ENCODE measurements at places on chromosomes 4 and X.
A peak's percentile ranks its signal among the peaks of the same experiment; 100 is the strongest.

GRCh38 chr4:125714845-125715244, 400.1 kb downstream of the FAT4 start:
- no peak for DNase-seq

DNA sequence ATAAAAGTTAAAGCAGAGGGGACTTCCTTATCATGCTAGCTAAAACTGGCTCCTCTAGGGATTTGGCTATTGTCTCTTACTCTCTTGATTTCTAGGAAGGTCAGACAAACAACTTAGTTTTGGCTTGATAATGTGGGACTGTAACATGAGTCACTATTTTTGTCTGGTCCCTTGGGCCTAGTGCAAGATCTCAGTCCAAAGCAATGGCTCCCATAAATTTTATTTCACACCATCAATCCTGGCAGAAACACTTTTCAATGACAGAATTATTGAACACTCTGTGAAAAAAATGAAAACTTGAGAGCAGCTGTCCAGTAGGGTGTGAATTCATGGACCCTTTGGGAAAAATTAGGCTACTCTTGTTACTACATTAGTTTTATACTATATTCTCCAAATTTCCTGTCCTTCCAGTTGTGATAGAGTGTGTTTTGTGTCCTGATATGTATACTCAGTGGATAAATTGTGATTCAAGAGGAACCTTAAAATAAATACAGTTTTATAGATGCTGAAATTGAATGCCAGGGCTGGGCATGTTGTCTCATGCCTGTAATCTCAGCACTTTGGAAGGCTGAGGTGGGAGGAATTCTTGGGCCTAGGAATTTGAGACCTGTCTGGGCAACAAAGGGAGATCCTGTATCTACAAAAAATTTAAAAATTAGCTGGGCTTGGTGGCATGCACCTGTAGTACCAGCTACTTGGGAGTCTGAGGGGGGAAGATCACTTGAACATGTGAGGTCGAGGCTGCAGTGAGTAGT, 10.8 kb upstream of the SNCA start:
- no peak for DNase-seq

- DNase-seq = no peak
Measured at GRCh38 chrX:50644496-50644895, 169.5 kb downstream of the SHROOM4 start.

- DNase-seq = no peak
Measured at GRCh38 chr4:8033829-8034528, 94.3 kb upstream of the AFAP1 start.

DNA sequence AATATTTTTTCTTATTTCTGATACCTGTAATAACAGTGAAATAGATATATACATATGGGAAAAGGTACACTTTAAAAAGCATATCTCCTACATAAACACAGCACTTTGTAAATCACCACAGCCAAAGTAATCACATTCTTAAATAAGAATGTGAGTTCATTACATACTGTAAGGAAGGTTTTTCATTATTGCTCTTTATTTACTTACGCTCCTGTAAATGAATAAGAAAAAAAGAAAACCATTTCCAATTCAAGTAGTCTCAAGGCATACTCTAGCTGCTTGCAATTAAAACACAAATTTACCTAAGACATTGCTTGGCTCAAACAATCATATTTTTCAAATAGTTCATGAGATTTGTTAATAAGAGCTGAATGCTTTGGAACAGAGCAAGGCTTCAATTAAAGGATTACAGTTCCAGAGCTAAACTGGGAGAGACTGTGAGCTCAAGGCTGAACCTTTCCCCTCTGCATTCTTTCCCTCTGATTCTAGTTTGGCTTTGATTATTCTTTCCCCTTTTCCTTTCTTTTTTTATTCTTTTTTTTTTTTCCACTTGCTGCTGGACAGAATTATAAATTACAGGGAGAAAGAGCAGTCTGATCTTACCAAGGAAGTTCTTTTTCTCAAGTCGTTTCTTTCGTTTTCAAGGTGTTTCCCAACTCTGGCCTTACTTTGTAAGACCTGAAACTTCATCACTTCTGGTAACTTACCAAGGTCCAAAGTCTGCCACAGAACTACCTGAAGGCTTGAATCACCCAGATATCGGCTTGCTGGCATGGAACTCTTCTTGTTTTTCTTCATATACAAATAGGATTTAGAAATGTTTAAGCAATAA, 278.3 kb downstream of the INPP4B start:
- no peak for DNase-seq

GRCh38 chr4:4541661-4542570, at the start of gene STX18:
TSS of gene STX18 (minus strand) at chr4:4542048. CDS start at chr4:4541964, 84 bp downstream.
- peak; percentile 86 for DNase-seq

GRCh38 chr4:65021149-65021548, 611.9 kb upstream of the TECRL start:
- DNase-seq = no peak

- DNase-seq = no peak
Measured at GRCh38 chr4:169103966-169104412, 93.9 kb upstream of the CBR4 start.

DNA sequence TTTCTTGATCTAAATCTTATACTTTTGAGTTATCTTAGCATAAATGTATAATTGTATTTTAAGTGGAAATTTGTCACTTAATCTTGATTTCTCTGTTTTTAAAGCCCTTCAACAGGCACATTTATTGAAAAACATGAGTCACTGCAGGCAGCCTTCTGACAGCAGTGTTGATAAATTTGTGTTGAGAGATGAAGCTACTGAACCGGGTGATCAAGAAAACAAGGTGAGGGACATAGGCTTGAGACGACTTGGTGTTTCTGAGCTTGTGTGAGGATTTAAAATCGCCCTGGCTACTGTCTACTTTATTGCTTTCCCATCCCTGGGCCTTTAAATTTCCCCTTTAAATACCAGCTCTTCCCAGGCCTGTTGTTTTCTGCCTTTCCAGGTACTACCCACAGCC, 55.7 kb downstream of the HTT start:
- DNase-seq = no peak

GRCh38 chr4:182453830-182454229, 210.6 kb downstream of the TENM3 start:
- DNase-seq = no peak

GRCh38 chrX:119693040-119693995, at the start of gene SEPTIN6:
TSS of gene SEPTIN6 (minus strand) at chrX:119693168. CDS start at chrX:119693105, 63 bp downstream.
- peak; percentile 91 for DNase-seq

GRCh38 chr4:36159208-36159607, 85.1 kb downstream of the ARAP2 start:
- peak; percentile 4 for DNase-seq

DNA sequence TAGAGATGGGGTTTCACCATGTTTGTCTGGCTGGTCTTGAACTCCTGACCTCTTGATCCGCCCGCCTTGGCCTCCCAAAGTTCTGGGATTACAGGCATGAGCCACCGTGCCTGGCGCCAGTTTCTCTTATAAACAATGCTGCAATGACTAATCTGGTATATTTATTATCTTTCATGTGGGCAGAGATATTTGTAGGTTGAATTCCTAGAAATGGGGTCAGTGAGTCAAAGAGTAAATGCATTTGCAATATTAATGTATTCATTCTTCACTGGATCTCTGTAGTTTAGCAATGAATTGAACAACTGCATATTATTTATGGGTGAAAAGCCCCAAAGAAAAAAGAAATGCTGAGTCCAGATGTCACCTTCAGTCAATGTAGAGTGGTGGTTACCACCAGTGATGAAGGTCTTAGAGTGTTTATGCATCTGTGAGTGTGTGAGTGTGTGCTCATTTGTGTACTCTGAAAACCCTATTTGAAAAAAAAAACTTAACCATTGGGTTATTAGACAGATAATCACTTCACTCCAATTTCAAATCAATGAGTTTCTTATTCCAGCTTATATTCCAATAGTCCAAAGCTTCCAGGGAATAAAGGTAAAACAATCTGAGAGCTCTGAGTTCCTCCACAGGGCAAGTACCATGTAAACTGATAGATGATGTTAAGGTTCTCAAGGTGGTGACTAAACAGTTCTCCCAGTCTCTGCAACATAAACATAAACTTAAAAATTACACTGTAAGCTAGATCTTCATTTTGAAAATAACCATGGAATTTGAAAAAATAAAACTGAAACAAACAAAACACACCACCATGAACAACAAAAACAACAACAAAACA, 22.6 kb upstream of the CD38 start:
- peak; percentile 41 for DNase-seq

DNA sequence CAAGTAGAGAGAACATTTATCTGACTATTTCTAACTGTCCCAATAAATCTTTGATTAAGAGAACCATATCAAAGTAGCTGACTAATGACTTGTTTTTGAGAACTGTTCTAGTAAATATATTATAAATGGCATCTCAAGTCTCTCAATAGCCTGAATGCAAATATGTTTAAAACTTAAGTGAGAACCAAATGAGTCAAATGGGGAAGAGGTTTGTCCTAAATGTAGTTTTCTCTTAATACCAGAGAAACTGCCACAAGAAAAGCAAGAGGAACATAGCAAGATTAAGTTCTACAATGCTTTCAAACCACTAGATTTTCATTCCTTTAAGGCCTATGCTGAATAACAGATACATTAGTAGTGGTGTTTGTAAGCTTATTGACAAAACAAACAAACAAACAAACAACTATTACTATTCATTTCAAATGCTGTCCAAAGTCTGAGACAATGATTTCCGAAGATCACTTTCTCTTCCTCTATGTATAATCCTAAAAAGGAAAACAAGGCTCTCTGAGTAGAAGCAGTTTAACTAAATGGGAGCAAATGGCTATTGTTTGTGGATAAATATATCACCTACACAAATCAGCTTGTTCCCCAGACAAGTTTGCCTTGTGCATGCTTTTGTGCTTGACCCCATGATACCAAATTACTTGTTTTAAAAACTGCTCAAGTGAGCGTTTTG, 408.4 kb upstream of the EMCN start:
- no peak for DNase-seq

- no peak for DNase-seq
Measured at GRCh38 chrX:41591906-41592305, 96.9 kb upstream of the GPR34 start.

- no peak for DNase-seq
Measured at GRCh38 chr4:82694046-82694445, 104.5 kb downstream of the SCD5 start.

DNA sequence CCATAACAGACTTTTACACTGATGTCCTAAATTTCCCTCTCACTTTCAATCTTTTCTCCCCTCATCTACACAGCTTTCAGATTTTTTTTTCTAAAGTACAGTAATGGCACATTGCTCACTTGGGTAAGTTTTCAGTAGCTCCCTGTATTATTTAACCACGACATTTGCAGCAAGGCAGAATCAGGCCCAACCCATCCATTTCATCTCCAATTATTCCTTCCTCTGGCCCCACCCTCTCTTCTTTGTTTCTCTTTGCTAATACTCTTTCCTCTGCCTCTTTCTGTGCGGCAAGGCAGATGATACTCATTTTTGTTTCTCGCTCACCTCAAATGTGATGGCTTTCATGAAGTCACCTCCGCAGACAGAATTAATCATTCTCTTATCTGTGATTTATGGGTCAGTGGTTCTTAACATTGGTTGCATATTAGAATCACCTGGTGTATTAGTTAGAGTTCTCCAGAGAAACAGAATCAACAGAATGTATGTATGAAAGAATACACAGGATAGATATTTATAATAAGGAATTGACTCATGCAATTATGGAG, 43.4 kb upstream of the GATB start:
- DNase-seq = no peak

GRCh38 chrX:130680164-130681035, 222.6 kb downstream of the ENOX2 start:
- no peak for DNase-seq

GRCh38 chrX:148917441-148917840, 417.0 kb downstream of the AFF2 start:
- no peak for DNase-seq

DNA sequence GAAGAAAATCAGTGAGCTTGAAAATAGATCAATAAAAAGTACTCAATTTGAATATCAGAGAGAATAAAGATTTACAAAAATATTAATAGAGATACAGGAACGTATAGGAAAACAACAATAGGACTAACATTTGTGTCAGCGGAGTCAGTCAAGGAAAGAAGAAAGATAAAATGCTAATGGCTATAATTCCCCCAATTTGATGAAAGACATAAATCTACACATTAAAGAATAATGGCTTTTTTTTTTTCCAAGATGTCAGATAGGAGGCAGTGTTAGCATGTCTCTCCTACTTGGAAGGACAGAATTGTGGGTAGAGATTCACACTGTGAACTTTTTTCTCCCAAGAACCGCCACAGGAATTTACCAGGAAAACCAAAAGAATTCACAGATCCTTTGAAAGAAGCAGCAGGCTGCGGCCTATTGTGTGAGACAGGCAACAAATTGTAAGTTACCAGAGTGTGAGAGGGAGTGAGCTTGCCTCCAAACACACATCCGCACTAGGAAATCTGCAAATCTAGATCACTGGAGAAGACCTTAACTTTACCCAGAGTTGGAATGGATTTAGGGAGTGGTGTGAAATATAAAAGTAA, 249.9 kb downstream of the PRDM5 start:
- no peak for DNase-seq

- DNase-seq = no peak
Measured at GRCh38 chrX:71053217-71053621, 14.9 kb downstream of the SNX12 start.

DNA sequence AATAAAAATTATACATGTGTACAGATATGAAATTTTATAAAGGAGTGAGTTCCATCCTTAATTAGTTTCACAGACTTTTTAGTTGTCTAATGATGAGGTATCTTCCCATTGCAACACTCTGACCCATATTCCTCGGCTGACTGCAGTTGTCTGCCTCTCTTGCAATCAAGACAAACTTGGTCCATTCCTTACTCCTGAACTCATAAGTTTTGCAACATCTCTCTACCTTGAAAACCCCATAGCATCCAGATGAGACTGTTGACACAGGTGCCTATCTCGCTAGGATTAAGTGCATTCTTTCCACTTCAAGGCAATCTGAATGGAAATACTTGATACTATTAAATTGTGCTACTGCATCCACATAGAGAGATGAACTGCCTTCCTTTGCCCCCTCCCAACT, 2.3 kb downstream of the XKRX start:
- no peak for DNase-seq

GRCh38 chr4:77581724-77582123, 23.9 kb upstream of the CXCL13 start:
- no peak for DNase-seq

DNA sequence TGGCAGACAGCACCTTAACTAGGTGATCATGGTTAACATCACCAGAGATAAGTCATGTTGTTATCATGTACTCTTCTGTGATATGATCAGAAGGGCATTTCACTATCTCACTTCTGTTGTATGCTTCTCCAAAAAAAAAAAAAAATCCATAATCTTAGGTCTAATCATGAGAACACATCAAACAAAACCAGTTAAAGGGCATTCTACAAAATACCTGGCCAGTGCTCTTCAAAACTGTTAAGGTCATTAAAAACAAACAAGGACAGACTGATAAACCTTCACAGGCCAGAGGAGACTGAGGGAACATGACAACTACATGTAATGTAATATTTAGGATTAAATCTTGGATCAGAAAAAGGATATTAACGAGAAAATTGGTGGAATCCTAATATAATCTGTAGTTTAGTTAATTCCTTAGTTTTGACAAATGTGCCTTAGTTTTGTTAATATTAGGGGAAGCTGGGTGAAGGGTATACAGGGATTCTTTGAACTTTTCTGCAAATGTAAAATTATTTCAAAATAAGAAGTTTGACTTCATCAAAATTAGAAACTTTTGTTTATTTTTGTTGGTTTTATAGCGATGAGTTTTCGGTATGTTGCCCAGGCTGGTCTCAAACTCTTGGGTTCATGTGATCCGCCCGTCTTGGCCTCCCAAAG, 18.0 kb downstream of the RBM10 start:
- DNase-seq = no peak

Measured in CD4-positive, alpha-beta T cell (primary cell).